ENCODE measurements at places on chromosomes 13 and 19. TPM values are rescaled to one million over a fixed set of nuclear protein-coding genes. Genes with fewer than 3 reads are reported as not detected.

ZNF44 gene
- 10.6 TPM for total RNA-seq

CYP2F1 gene
- total RNA-seq = not detected

DAPK3 gene
- total RNA-seq = 40.4 TPM

CAPS gene
- total RNA-seq = 11.0 TPM

PODNL1 gene
- total RNA-seq = not detected

PRDX2 gene
- 345 TPM for total RNA-seq

GGN gene
- 0.74 TPM for total RNA-seq

SSC5D gene
- total RNA-seq = 2.7 TPM

ADAMTSL5 gene
- total RNA-seq = not detected

UTP14C gene
- total RNA-seq = 11.5 TPM

GRCh38 chr19:53865523-53865917 is 2.2 kb upstream of the MYADM start:
- no peak for DNase-seq

DNA sequence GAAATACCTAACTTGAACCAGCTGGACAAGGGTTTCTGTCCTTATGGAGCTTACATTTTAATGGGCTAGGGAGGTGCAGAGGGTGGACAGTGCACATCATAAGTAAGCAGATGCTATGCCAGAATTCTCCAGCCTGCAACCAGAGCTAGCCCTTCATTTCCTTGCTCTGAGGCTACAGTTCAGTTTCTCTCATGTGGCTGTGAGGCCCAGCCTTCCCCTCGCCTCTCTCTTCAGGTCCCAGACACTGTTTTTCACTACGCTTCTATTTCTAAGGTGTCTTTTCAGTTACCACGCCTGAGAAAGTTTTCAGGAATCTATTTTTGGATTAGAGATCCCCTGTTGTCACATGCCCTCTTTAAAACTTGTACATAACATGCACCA is 141.9 kb downstream of the PCCA start:
- no peak for DNase-seq

GRCh38 chr19:33863436-33863835 is 66.8 kb downstream of the KCTD15 start:
- DNase-seq = no peak

DNA sequence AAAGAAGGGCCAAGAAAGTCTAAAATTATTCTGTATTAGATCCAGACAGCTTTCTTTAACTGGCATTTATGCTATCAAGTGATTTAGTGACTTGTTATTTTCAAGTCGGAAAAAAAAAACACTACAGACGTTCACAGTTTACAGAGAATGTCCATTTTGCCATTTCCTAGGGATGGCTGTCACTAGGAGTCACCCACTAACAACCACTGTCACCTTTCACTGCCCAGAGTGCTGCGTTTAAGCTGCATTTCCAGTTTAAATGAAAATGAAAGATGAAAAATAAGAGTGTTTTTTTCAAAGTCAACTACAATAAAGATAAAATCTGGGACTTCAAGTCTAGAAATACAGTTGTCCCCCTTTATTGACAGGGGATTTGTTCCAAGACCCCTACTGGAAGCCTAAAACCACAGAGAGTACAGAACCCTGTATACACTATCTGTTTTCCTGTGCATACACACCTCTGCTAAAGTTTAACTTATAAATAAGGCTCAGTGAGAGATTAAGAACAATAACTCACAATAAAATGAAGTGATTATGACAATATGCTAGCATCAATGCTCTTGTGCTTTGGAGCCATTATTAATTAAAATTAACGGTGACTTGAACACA is 112.5 kb downstream of the SACS start:
- DNase-seq = no peak

DNA sequence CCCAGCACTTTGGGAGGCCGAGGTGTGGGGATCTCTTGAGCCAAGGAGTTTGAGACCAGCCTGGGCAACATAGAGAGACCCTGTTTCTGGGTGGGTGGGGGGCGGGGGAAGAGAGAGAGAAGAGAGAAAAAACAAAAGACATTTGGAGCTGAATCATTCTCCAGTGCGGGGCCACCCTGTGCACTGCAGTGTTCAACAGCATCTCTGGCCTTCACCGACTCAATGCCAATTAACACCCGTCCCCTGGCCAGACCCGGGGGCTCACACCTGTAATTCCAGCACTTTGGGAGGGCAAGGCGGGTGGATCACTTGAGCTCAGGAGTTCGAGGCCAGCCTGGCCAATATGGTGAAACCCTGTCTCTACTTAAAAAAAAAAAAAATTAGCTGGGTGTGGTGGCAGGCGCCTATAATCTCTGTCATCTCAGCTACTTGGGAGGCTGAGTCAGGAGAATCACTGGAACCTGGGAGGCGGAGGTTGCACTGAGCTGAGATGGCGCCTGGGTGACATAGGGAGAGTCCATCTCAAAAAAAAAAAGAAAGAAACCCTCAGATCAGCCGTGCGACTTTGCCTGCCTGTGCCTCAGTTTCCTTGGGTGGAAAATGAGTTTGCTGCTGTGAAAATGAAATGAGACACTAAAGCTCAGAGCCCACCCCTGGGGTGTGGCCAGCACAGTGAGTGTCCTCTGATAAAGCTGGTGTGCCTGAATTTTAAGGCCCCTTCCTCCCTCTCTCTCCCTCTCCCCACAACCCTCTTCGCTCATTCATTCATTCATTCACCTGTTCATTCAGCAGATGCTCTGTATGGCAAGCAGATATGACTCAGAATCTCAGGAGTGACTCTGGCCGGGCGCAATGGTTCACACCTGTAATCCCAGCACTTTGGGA is 6.4 kb downstream of the KLF2 start:
- DNase-seq = no peak

DNA sequence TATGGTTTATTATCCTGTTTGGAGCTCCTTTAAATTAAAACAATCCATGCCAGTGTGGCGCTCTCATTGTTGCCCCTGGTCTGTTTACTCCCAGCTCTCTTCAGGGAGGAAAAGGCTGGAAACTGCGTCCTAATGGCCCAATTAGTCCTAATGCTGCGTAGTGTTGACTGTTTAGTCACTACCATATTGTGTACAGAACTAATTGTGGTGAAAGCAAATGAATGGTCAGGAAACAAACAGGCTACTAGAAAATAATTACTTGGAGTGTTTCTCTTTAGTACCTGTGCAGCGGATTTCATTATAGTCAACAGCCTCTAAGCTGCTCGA is 54.5 kb upstream of the MTIF3 start:
- no peak for DNase-seq

GRCh38 chr19:45643024-45643926 is 4.1 kb upstream of the EML2 start:
- DNase-seq = peak; percentile 90

- DNase-seq = no peak
Observed at GRCh38 chr13:45690636-45691035, 11.5 kb upstream of the CBY2 start.

DNA sequence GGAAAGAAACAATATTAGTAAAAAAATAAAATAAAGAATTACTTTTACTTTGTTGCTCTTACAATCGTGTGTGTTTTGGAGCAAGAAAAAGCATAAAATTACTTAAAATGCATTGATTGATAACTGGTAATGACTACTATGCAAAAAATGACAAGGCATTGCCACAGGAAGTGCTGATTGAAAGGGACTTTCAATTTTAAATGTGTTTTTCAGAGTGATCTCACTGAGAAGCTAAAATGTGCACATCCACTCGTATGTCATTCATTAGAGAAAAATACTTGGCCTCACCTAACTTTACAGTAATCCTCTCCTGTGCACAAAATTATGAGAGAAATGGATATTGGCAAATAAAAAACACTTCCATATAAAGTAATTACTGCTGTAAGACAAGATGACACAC is 934.9 kb downstream of the SLITRK6 start:
- DNase-seq = no peak

DNA sequence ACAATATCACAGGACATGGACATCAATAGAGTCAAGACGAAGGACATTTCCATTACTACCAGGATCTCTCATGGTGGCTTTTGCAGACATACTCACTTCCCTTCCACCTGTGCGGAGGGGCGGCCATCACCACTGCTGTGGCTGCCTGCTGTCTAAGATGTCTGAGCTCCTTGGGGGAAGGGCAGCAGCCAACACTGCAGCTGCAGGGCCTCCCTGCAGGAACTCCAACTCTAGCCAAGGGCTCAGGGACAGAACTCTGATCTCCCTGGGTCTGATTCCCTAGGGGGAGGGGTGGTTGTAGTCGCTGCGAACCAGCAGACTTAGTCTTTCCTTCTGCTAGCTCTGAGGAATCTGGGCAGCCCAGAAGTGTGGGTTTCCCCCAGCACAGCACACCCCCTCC is 78.9 kb upstream of the ANKRD10 start:
- no peak for DNase-seq

DNA sequence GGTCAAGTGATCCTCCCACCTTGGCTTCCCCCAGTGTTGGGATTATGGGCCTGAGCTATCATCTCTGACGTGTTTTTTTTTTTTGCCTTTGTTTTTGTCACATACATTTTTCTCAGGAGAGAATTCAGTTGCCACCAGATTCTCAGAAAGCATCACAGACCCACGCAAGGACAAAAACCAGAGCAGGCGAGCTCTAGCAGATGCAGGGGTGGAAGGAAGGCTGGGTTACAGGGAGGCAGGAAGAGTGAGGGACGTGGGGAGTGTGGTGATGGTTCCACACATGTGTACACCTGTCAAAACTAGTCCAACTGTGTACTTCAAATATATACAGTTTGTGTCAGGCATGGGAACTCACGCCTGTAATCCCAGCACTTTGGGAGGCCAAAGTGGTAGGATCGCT is 4.3 kb downstream of the TMEM161A start:
- no peak for DNase-seq

DNA sequence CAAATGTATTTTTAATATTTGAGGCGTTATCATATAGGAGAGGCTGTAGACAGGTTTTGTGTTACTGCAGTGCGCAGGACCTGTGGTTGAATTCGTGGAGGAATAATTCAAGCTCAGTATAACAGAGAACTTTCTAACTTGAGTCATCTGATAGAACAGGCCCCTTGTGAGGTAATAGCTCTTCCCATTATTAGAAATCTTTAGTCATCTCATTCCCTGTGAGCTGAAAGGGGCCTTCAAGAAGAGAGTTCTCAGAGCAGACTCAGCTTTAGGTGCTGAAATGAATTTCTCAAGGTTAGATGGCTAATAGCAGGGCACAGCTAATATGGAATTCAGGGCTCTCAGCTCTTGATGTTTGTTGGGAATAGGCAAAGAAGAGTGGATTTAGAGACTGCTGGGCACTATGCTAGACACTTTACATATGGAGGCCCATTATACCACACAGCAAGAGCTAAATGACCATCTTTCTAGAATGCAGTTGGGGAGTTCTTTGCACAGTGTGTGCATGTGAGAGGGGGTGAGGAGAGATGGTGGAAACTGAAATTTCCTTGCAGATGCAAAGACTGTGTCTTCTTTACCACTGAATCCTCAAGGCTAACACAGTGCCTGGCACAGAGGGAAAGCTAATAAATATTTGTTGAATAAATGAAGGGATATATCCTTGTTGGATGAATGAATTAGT is 89.5 kb downstream of the DGKH start:
- DNase-seq = no peak

DNA sequence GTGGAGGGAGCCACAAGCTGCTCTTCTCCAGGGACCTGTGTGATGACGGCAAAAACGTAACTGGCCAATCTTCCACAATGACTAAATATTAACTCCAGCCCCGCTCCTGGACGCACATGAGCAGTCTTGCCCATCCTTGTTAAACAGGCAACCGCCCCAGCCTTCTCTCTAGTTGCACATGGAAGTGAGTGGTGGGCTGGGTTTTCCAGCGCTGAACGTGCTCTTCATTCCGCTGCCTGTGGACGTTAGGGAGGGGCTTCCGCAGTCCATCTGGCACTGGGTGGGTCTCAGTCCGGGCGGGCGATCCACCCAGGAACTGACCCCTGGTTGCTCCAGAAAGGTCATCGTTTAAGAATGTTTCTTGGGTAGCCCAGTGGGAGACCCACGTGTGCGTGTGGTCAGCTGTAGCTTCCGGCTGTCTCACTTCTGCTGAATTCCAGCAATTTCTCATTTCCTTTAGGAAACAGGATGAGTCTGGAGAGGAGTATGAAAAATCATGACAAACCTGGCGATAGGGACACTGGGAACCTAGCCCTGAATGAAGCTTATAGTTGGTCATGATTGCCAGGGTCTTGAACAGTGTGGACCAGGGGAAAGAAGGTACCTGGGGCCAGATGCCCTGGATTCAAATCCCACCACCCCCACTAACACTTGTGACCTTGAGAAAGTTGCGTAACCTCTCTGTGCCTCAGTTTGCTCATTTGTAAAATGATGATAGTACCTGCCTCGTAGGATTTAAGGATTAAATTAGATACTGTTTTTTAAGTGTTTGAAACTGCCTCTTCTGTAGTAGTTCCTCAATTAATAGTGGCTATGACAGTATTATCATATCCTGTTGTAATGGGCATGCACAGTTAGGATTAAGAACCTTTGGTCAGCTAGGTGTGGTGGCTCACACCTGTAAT is 92.6 kb downstream of the SIPA1L3 start:
- DNase-seq = no peak

DNA sequence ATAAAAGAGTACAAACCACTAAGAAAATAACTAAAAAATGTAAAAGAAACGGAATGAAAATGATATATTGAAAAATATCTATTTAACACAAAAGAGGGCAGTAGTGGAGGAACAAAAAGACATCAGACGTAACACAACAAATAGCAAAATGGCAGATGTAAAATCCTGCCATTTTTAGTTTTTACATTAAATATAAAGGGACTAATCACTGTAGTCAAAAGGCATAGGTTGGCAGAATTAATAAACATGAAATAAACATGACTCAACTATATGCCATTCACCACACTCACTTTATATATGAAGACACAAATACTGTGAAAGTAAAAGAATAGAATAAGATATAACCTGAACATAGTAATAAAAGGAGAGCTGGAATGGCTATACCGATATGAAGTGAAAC is 11.0 kb downstream of the MTUS2 start:
- DNase-seq = no peak

GRCh38 chr13:45628094-45628493 is 12.6 kb upstream of the ERICH6B start:
- no peak for DNase-seq

DNA sequence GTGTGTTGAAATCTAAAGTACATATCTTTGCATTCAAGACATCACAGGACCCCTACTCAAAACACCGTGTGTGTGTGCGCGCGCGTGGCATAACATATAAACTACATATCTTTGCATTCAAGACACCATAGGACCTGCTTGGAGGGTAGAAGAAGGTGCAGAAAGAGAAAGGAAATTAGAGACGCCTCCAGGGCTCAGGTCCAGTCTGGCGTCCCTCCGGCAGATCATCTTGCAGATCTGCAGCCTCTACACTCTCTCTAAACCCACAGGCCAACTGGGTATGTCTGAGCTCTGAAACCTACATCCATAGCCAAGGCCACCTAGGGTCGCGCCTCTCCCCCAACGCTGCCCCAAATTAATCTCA is 659 bp upstream of the PAFAH1B3 start:
- DNase-seq = no peak

GRCh38 chr19:5103812-5104410 is 135.0 kb downstream of the KDM4B start:
- DNase-seq = no peak

- peak; percentile 55 for DNase-seq
Observed at GRCh38 chr19:15466851-15467733, 2.7 kb upstream of the RASAL3 start.

Measured in OCI-LY7 (cell line).